Activated CD4-positive, alpha-beta T cell treated with anti-CD3 and anti-CD28 coated beads, Interleukin-2, Interleukin-4, amounts not matched to agents 100 ng/mL and 50 ng/mL, durations not matched to agents 16 hours and 8 hours (primary cell): ENCODE measurements at places on chromosomes 2 and 18.
A peak's percentile ranks its signal among the peaks of the same experiment; 100 is the strongest.

- DNase-seq, result peak; percentile 63
Measured at GRCh38 chr2:231926180-231926741, at the start of gene NPPC. TSS of gene NPPC (minus strand) at chr2:231926396. CDS start at chr2:231926249, 147 bp downstream.

- no peak for DNase-seq
Measured at GRCh38 chr2:237935740-237936452, 30.9 kb upstream of the UBE2F start.

DNA sequence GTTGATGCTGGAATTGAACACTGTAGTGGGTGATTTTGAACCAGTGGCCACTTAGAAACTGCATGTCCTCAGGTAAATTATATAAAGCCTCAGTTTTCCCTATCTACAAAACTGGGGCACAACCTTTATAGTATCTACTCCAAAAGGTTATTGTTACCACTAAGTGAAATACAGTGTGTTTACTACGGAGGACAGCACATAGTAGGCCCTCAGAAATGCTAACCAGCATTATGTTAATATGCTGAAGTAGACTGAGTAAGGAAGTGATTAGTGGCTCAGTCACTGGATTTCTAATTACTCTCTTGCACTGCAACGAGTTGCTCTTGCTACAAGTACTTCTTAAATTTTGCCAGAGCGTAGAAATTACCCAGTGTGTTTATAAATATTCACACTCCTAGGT, 139.5 kb downstream of the HAUS1 start:
- no peak for DNase-seq

GRCh38 chr18:63207835-63208234, 111.7 kb downstream of the BCL2 start:
- no peak for DNase-seq

DNA sequence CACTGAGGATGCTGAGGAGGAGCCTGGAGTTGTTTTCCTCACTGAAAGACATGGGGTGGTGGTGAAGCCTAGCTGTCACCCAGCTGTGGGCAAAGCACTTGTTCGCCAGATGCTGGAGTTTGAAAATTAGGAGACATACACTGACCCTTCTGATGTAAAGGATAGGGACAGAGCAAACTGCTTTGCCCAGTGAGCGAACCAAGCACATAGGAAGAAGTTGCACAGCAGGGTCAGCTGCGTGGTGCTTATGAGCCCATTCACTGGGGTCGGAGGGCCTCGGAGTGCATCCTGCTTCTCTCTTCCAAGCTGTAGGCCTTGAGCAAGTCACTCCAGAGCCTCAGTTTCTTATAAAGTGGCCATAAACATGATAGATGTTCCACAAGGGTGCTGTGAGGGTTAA, 50.9 kb downstream of the HK2 start:
- DNase-seq, result no peak

GRCh38 chr2:113111823-113112287, 15.5 kb upstream of the IL1RN start:
- DNase-seq, result no peak

GRCh38 chr2:190528521-190529001, 6.0 kb downstream of the NEMP2 start:
- DNase-seq, result no peak

DNA sequence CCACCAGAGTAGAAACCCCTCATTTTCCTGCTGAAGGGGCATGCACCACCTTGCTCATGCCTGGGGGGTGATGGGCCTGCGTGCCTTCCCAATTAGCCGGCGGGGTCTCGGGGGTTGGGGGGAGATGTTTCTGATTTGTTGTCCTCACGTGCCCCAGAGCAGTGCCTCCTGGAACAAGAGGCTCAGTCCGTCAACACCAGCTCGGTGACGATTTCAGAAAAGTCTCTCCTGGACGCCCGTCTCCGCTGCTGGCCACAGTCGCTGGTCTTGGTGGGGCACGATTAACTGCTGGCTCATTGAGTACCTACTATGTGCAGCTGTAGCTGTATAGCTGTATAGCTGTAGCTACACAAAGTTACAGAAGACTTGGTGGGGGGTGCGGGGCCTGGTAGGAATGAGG, 4.4 kb downstream of the ACKR3 start:
- no peak for DNase-seq

GRCh38 chr18:75785834-75786233, 358.3 kb upstream of the SMIM21 start:
- DNase-seq, result no peak

GRCh38 chr2:16125614-16126516, 185.5 kb downstream of the MYCN start:
- no peak for DNase-seq

GRCh38 chr2:70371753-70372152, 69.9 kb upstream of the FAM136A start:
- DNase-seq, result no peak

DNA sequence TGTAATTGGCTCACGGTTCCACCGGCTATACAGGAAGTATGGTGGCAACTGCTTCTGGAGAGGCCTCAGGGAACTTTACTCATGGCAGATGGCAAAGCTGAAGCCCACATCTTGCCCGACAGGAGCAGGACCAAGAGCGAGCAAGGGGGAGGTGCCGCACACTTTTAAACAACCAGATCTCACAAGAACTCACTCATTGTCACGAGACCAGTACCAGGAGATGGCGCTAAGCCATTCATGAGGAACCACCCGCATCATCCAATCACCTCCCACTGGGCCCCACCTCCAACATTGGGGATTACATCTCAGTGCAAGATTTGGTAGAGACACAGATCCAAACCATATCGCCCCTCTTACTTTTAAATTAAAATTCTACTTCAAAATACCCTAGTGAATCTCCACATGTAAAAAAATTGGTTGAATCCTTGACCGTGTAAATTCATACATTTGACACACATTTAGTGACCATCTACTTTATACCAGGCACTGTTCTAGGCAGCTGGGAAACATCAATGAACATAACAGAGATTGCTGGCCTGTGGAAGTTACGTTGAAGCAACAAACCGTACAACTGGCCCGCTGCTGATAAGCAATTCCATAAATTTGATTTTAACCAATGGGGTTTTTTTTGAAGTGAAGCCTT, 87.6 kb downstream of the ALPK2 start:
- no peak for DNase-seq

DNA sequence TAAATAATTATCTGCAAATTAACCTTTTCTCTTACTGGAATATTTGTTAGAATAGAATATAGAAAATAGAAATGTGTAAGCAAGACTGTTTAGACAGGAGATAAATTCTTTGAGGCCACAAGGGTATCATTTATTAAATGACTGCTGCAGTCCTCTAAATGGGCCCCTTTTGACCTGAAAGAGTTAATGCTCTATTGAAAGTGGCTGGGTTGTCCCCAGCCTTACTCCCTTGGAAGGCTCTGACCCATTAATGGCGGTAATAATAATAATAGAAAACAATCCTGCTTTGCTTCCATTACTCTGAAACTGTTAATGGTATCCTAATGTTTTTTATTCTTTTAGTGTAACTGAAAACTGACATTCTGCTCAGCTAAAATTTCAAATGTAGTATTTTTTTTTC, 398.0 kb upstream of the NRP2 start:
- DNase-seq, result no peak

GRCh38 chr18:811182-811891, 705 bp downstream of the YES1 start:
- peak; percentile 44 for DNase-seq

- DNase-seq, result no peak
Measured at GRCh38 chr2:199907008-199907714, 3.9 kb upstream of the C2orf69 start.

DNA sequence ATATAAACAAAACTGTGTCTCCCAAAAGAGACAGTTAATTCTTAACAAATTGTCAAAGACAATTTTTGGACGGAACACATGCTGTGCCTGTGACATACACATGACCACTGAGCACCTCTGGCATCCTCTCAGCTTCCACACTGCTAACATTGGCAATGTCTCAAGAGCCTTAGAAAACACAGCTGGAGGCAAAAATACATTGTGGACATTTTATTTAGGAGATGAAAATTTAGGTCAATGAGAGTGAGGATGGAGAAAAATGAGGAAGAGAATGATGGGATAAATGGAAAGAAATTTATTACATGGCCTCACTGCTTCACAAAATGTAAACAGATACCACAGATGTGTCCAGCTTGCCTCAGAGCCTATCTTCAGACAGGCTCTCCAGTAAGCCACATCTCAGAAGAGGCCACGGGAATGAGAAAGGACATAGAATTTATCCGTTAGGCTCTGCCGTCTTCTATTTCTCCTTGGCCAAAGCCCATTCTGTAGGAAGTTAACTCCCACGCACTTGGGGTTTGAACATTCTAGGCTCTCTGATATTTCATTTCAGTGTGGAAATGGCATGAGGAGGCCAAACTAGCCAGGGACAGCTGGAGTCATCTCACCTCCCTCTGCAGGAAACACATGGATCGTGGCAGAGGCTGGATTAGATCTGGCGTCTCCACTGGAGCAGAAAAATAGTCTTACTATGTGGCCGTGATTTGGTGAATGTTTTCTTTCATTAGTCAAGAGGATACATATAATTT, 519.4 kb upstream of the DSEL start:
- no peak for DNase-seq

GRCh38 chr2:216851486-216852090, 8.3 kb downstream of the TNP1 start:
- DNase-seq, result no peak

DNA sequence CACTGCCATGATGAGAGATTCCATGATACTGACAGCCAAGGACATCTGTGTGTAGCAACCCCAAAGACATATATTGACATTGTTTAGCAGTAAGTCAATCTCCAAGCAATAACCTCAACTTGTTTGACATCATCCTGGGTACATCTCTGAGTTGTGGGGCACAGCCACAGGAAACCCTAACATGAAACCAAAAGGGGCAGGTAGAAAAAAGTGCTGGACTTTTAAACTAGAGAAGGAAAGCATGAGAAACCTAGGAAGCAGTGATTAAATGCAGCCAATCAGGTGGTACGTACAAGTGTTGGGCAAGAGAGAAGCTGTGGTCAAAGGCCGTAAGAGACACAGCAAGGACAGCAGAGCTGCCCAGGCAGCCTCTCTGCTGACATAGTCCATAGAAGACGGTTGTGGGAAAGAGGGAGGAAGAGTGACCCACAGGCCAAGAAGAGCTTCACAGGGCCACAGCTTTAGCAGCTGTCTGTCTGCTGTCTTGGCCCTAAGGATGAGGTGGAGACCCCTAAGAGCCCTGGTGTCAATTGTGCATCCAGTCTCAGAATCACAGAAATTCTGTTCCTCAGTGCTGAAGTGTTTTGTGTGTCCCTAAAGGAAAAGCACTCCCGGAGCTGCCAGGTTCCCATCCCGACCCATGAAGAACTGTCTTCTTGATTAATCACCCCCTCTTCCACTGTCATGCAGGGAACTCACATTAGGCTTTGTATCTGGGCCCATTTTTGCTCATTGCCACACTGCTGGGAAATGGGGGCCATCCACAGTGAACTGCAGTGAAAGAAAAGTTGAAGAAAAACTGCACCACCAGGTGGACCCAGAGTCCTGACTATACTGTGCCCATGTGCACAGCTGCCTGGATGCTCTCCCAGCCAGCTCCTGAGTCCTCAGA, 25.4 kb upstream of the CHN1 start:
- DNase-seq, result peak; percentile 9

DNA sequence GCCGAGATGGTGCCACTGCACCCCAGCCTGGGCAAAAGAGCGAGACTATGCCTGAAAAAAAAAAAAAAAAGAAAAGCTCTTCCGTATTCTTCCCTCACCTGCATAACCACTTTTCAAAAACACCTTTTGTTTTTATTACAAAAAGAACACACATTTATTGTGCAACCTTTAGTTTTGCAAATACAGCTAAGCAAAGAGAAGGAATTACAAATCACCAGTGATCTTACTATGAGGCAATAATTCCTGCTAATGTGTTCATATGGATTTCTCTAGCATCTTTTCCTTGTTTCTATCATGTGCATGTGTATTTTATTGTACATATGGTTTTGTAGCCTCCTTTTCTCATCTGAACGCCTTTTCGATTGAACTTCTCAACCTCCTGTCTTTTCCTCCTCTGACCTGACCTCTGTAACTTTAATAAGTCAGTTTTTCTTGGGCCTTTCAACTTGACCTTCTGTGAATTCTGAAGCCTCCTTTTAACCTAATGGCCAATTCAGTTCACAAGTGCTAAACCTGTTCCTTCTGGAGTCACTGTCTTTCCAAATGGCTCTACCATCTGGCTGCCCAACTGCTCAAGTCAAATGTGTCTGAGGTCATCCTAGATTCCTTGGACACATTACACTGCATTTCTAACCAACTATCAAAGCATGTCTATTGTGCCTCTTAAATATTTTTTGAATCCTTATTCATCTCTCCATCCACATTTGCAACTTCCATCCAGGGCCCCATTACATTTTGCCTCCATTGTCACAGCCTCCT, 59.1 kb upstream of the DAPL1 start:
- no peak for DNase-seq

- DNase-seq, result no peak
Measured at GRCh38 chr2:186517090-186517489, 31.0 kb downstream of the ZC3H15 start.

GRCh38 chr18:45253056-45253565, 362.2 kb upstream of the SLC14A2 start:
- no peak for DNase-seq

DNA sequence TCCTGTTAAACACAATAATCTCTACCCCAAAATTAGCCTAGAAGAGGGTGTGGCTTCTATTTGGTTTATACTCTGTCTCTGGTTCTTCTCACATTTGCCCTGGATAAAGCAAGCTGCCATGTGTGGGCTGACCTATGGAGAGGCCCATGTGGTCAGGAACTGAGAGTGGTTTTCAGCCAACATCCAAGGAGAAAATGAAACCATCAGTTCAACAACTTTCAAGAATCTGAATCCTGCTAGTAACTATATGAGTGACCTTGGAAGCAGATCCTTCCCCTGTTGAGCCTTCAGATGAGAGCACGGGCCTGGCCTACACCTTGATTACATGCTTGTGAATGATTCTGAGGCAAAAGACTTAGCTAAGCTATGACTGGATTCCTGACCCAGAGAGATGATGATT, 11.5 kb upstream of the TRIB2 start:
- DNase-seq, result no peak

DNA sequence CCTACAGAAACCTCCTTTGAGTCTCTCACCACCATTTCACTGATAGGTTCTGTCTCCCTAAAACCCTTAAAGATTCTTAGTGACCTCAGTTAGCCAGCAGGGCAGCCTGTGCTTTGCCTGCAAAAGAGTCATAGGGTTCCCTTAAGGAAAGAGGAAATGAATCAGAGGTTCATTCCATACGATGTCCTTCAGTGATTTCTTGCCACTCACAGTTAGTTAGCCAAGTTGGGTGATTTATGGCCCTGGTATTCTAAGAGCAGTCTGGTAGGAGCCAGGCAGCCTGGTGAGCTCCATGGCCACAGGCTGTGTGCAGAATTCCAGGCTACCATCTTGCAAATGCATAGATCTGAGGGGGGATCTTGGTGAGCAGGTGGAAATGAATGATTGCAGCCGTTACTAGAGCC, 18.7 kb upstream of the CCBE1 start:
- no peak for DNase-seq
